CD4-positive, alpha-beta T cell treated with Interleukin-15 for 4 hours (primary cell): ENCODE measurements at places on chromosomes 16 and 17.

DNA sequence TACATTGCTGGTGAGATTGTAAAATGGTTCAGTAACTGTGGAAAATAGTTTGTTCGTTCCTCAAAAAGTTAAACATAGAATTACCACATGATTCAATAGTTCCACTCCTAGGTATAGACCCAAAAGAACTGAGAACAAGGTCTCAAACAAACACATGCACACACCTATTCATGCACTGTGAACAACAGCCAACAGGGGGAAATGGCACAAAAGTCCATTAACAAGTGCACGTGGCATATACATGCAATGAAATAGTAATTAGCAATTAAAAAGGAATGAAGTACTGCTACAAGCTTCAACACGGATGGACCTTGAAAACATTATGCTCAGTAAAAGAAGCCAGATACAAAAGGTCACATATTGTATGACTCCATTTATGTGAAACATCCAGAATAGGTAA is 23.8 kb downstream of the SDK2 start:
- no peak for DNase-seq

GRCh38 chr17:82419540-82419939 is 1.2 kb upstream of the OGFOD3 start:
- peak; percentile 7 for DNase-seq

DNA sequence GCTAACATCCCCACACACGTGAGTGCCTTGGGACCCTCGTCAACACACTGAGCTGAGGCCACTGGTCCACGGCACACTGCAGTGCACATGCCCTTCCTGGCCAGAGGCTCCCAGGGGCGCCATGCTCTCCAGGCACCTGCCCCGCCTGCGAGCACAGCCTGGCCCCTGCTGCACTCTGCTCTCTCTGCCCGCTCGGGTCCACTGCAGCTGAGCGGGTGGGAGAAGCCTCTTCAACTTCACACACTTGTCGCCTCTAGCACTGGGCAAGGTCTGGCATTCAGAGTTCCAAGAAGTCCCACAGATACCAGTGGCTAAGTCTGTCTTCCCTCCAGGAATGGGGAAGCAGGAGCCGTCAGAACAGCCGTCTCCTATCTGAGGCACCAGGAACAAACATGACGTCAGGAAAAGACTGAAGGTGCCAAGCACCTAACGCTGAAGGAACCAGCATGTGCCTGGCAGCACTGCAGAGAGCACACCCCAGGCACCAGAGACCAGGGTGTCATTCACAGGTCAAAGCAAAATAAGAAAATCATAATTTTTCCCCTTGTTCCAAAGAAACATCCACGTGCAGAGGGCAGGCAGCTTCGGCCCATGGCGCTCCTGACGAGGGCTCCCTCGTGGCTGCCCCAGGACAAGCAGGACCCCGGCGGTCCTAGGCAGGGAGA is 82.9 kb downstream of the ZNF778 start:
- DNase-seq, result no peak

DNA sequence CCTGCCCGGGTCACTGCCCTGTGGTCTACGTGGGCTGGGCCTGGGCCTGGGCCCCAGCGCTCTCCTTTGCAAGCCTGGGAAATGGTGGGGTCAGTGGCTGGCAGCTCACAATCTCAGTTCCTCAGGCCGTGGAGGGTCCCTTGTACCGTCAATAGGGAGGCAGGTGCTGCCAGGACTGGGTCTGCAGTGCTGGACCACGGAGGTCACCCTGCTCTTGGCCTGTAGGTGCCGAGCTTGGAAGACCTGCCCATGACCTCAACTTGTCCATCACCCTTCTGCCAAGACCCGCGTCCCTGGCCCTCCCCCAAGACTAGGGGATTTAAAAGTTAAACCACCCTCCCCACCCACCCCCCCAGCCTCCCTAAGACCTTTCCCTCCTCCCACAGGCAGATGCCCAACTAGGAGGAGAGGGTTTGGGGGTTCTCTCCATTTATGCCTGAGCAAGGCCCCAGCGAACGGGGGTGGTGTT is 2.5 kb downstream of the TBX2 start:
- DNase-seq, result no peak

- DNase-seq, result no peak
Observed at GRCh38 chr17:56173026-56173425, 19.8 kb downstream of the ANKFN1 start.

- DNase-seq, result peak; percentile 98
Observed at GRCh38 chr17:32444301-32445073, at the start of gene PSMD11. TSS of gene PSMD11 (plus strand) at chr17:32444510. CDS start at chr17:32444524, 14 bp downstream.

DNA sequence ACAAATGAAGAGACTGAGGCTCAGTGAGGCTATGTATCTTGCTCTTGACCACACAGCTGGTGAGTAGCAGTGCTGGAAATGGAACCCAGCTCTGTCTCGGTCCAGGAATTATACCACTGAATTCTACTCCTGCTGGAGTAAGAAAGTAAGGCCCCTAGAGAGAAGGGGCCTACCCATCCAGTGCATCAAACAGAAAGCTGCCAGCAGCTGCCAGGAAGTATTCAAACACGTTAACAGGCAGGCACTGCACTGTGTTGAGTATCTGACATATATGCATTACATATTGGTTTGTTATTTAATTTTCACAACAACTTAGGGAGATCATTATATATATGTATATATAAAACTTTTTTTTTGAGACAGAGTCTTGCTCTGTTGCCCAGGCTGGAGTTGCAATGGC is 4.0 kb downstream of the ARL5C start:
- no peak for DNase-seq

DNA sequence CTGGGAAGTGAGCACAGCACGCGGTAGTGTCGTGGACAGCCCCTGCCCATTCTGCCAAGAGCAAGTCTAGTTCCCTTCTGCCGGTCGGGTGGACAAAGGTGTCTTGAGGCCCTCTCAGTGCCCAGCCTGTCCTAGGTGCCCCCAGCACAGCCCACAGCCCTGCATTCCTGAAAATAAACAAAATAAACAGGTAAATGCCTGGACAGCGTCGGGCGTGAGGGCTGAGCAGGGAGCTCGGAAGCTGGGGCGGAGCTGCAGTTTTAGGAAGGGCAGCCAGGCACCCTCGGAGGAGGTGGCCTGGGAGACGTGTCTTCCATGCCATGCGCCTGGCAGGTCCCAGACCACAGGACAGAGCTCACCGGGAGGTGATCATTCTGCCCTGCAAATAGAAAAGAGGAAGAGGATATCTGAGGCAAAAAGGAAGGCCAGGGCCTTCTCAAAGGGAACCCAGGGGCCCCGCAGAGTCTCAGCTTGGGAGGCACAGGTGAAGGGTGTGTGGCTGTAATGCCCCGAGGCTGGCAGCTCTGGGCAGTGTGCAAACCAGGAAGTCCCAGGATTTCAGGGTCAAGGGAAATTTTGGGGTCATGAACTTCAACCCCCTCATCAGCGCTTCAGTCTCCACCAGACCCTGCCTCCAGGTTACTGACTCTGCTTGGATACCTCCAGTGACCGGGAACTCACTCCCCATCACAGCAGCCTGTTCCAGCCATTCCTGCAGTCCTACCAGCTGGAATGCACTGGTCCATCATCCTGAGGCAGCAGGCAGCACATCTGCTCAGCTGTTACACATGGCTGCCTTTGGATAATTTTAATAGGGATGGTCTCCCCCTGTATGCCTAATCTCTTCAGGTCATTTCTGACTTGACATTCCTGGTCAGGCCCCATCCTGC is 1.7 kb downstream of the ZNF469 start:
- no peak for DNase-seq

DNA sequence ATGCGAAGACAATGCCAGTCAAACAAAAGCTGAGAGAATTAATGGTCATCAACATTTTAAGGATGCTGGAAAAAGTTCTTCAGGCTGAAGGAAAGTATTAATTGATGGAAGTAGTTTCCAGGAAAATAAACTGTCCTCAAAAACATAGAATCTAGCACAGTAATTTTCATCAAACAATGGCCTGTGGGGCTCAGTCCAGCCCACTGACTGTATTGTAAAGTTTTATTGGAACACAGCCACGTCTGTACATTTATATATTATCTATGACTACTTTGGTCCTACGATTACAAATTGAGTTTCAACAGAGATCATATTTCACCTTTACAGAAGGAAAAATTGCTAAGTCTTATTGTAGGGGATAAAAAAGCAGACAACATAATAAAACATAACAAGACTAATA is 484.5 kb downstream of the KCNJ2 start:
- no peak for DNase-seq

DNA sequence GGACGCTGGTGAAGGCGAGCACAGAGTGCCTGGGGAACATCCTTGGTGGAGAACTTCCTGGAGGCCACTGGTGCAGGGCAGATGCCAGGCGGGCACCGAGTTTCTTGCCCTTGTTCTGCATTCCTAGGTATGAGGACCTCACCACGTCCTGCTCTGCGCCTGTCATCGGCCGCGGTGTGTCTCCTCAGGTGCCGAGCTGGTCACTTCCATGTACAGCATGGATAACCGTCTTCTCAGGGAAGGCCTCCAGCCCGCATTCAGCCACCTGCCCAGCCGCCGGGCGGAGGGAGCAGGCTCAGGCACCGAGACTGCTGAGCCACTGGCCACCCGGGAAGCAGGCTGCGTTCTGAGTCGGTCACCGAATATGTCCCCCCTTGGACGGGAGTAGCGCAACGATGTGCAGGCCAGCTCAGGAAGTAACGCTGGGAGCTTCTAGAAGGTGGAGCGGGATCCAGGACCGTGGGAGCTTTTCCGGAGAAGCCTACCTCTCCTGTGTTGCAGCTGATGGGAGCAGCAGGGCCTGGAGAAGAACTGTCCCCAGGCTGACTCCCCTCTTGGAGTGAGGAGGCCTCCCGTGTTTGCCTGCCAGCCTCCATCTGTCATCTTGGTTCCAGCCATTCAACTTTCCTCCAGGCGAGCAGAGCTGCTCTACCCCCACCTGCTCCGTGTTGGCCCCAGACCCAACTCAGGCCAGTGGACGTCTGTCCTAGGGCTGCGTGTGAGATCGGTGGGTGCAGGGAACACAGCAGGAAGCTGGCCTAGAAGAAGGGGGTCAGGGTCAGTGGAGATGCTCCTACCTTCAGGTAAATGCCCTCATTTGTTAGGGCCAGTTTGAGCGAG is 2.1 kb upstream of the BAIAP2 start:
- DNase-seq, result no peak

- DNase-seq, result no peak
Observed at GRCh38 chr16:17360693-17361122, 110.1 kb downstream of the XYLT1 start.

DNA sequence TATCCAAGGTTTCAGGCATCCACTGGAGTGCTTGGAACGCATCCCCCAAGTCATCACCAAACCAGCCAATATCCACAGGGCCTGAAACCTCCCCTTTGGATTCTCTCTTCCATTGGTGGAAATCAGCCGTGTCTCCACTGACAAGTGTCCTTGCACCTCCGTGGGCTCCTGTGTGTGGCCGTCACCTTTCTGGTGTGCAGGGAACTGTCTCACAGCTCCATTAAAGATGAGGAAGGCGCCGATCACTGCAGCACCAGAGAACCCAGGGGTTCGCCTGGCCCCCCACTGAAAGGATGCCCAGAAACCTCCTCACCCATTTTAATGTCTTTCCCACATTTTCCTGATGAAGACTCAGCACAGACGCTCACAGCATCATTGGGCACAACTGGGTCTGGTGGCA is 17.8 kb upstream of the METRNL start:
- no peak for DNase-seq

DNA sequence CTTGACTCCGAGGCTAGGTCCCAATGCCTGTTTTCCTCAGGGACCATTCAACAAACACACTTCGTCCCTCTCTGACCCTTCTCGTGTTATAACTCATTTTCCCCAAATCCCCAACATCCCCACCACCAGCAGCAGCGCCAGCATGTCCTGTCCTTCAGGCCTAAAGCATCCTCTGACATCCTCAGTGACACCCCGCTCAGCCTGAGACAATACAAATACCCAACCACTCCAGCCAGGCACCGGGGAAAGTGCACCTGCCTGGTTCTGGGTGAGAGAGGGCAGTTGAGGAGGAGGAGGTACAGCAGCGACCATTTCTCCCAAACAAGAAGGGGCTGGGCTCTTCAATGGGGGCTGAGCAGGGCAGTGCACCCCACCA is 4.7 kb downstream of the MNT start:
- DNase-seq, result no peak

- DNase-seq, result no peak
Observed at GRCh38 chr16:60731329-60732050, 1304.7 kb downstream of the CDH8 start.

- peak; percentile 93 for DNase-seq
Observed at GRCh38 chr16:4414187-4414917, 2.0 kb downstream of the CORO7 start.

GRCh38 chr16:56938664-56939513 is 6.9 kb downstream of the HERPUD1 start:
- peak; percentile 54 for DNase-seq

DNA sequence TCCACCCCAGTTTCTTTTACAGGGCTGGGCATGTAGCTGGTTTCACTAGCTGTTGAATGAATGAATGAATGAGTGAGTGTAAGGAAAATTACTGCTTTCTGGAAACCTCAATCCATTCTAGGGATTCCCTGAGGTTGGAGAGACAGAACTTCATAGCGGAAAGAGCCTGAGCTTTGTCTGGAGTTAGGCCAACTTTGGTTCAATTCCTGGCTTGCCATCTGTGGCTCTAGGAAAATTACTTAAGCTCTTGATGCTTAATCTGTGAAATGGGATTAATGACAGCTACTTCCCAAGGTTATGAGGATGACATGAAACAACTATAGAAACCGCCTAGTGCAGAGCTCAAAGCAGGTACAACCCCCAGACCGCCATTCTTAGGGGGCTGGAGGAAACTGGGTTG is 76.3 kb upstream of the AXIN2 start:
- DNase-seq, result no peak

DNA sequence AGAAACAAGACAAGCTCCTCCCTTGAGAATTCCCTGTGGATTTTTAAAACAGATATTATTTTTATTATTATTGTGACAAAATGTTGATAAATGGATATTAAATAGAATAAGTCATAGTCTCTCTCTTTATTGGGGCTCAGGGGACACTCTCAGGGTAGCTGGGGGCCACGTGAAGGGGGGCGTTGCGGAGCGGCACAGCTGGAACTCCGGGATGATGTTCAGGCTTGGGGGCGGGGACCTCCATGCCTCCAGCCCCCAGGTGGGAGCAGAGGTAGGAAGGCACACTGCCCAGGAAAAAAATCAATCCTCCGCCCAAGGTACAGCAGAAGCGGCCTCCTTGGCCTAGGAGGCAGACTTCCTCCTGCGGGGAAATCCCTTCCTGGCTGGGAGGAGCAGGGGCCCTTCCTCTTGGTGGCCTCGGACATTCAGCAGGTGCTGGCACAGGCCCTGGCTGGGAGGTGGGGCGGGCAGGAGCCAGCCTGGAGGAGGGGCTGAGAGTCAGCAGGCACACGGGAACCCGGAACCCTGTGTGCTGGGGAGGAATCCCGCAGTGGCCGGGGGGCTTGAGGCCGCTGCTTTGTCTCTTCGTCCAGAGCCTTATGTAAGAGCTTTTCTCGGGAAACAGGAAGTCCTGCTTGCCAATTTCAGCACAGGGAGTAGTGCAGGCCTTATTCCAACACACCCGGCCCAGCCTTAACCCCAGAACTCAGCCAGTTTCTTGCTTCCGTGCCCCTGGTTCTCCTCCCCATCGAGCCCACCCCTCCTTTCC is 591 bp upstream of the TNFSF13 start:
- no peak for DNase-seq

- no peak for DNase-seq
Observed at GRCh38 chr17:8685381-8685780, 54.9 kb upstream of the MYH10 start.
